ENCODE measurements at places on chromosomes 2 and 18.
A peak's percentile ranks its signal among the peaks of the same experiment; 100 is the strongest.

DNA sequence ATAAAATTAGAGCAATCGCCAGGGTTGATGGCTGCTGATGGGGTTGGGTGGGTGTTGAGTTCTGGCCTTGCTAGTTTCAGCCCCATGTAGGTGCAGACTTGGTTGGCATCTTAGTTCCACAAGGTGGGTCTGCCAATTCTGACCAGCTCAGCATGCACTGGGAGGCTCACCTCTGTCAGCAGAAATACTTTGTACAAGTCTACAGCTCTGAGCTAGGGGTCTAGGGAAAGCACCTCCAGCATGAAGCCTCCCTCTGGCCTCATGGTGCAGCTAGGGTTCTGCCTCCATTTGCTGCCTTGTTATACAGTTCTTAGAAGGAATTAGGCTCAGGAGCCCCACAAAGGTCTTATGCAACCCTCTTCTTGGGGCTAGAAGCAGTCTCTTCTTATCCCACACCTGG, 278.9 kb upstream of the HDAC4 start:
- no peak for DNase-seq

DNA sequence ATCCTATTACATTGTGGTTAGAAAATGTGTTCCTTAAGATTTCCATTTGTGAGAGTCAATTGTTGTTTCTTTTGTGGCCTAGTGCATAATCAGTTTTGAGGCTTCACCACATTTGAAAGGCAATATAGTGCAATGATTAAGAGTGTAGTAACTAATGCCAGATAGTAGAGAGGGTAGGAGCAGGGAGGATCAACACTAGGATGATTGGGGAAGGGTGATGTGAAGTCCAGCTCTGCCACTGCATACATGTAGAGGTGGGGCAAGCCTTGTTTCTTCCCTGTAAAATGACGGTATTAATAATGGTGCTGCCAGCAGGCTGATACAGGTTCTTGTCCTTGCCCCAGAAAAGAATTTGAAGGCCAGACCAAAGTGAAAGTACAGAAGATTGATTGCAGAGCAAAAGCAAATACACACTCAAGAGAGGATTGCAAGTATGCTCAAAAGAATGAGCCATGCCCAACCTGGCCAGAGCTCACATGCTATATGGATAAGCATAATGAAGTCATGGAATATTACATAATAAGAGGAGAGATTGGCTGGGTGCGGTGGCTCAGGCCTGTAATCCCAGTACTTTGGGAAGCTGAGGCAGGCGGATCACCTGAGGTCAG, 8.0 kb downstream of the SP100 start:
- DNase-seq, result no peak

DNA sequence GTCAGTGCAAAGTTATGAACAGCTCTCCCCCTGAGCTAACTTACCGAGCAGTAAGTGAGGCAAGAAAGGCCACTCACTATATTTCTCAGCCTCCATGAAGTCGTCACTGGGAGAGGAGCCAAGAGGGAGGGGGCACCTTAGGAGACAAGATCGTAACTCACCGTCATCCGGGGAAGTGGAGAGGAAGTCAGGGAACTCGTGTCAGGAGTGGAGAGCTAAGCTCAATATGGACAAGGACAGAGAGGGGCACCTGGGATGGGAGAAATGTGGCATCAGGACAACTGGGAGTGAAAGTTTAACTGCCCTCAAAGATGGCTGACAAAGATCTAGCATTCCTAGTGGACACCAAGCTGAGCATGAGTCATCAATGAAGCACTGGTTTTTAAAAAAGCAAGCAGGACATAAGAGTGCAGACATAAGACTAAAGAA, 37.1 kb downstream of the BCL11A start:
- peak; percentile 96 for DNase-seq

- DNase-seq, result no peak
Measured at GRCh38 chr2:203670939-203671338, 35.5 kb upstream of the CD28 start.

DNA sequence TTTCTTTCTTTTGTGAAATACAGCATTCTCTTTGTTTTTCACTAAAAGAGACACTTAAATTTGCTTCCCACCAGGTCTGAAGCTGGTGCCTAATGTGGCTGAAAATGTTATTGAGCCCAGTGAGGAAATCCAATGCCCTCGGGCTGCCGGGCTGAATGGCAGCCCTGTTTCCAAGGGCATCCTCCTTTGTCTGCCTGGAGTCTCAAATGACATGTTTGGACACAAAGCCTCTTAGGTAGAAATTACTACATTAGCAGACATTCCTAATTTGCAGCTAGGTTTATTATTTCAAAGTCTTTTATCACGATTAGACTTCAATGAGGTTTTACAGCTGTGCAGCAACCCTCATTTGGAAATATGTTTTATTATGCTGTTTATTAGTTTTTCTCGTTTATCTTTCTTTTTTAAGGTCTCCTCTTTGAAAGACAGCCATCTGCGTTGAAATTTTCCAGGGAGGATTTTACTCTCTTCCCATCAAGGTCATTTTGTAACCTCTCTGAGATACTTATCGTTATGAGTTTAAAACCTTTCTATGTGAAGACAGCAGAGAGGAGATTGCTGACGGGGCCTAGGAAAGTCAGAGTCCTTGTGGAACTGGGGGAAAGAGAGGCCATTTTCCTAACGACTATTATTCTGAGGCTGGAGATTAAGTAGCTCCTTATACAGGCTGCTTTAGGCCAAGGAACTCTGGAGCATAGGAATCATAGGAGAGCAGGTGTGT, 59.0 kb upstream of the ZNF532 start:
- DNase-seq, result no peak

Data from fibroblast of skin of scalp (primary cell).